ENCODE measurements at places on chromosomes 6 and 20. TPM values are rescaled to one million over a fixed set of nuclear protein-coding genes. Genes with fewer than 3 reads are reported as not detected.

OR12D2 gene
- total RNA-seq = not detected

FOXQ1 gene
- not detected for total RNA-seq

GRCh38 chr6:90294008-90294511 lies 2.6 kb downstream of the BACH2 start:
- no peak for DNase-seq
- peaks cover 58% of the 10 kb centered on the region for H3K4me1 ChIP-seq
- H3K27ac ChIP-seq = peak overlapping the region; percentile 98

PLEKHG1 gene
- 4.4 TPM for total RNA-seq

DNA sequence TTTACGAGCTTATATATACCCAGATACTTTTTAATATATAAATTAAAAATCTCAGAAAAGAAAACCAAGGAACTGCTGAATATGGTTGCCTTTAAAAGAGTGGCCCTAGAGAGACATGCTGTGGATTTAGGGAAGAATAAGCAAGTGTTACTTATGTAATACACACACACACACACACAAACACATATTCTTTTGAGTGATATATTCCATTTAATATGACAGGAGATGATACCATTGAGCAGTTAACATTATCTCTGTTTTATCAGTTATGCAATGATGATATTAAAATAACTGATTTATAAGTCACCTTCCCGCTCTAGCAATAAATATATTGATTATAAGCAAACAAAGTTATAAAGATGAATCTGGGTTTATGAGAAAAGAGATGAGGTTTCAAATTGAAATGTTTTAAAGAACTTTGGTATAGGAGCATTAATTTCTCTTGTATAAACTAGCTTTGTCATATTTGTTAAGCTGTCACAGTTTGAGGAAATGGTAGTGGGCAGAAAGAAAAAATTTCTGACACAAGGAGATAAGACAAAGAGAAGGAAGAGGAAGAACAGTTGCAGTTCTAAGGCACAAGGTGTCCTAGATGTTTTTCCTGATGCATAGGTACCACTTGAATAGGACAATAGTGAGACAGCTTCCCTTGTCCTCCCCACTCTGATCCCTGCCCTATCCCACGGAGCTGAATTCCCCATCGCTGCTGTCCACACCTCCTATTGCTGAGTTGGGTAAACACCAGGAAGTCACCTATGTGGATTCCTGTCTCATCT lies 26.4 kb downstream of the GPX5 start:
- no peaks in the 10 kb centered on the region for H3K36me3 ChIP-seq
- H3K27ac ChIP-seq = no peak overlapping the region
- peaks cover 9% of the 10 kb centered on the region for H3K4me1 ChIP-seq
- no peak overlapping the region for H3K4me3 ChIP-seq
- peaks cover 87% of the 10 kb centered on the region for H3K27me3 ChIP-seq

DNA sequence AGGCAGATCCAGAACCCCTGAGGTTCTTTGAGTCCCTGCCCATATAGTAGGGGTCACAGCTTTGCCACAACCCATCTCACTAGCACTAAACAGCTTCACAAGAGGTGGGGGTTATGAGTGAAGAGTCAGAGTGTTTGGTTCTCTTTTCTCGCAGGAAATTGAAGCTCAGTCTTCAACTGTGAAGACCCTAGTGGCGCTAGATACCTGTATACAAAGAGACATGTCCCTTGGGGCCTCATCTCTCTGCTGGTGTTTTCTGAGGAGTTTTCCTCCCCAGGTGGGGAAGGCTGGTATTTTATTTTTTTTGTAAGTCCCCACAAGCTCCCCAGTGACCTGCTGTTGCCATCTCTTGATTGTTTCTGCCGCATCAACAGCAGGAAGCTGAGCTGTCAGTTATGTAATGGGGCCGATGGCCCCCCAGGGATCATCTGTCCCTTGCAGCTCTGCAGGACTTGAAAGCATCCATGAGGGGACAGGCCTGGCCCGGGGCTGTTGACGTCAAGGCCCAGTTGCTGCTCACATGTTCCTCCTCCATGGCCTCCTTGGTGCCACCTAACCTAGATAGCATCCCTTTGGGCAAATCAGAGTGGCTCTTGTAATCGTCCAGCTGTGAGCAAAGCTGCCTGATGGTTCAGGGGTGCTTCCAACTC lies 23.1 kb downstream of the STK35 start:
- no peaks in the 10 kb centered on the region for H3K27me3 ChIP-seq
- no peak overlapping the region for H3K27ac ChIP-seq
- peaks cover 27% of the 10 kb centered on the region for H3K36me3 ChIP-seq
- peaks cover 58% of the 10 kb centered on the region for H3K4me1 ChIP-seq
- DNase-seq = no peak

Measured in activated naive CD8-positive, alpha-beta T cell treated with anti-CD3 and anti-CD28 coated beads for 36 hours (primary cell).